Mesendoderm (in vitro differentiated cells): ENCODE measurements at places on chromosomes 1 and 21.

GRCh38 chr21:41593051-41593759, 85.2 kb upstream of the TMPRSS2 start:
- DNase-seq, result peak; percentile 33

DNA sequence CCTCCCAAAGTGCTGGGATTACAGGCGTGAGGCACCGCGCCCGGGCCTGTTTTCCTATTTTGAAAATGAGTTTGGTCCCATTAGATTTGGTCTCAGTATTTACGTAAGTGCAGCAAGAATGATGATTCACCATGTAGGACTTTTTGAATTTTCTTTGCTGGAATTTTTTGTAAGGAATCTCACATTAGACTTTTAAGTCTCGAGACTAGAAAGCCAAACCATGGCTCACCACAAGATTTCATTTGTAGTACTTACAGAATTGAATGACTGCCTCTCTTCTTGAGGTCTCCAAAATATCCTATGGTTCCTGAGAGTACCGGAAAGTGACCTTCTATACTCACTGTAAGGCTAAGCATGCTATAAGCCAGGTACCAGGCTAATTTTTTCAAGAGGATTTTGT, 325 bp downstream of the OR14A2 start:
- no peak for DNase-seq

GRCh38 chr21:38768471-38769063, 37.2 kb upstream of the ETS2 start:
- no peak for DNase-seq

GRCh38 chr21:17427831-17428483, 84.9 kb upstream of the CXADR start:
- DNase-seq, result no peak

- DNase-seq, result peak; percentile 90
Measured at GRCh38 chr1:18913065-18913835, 10.9 kb upstream of the ALDH4A1 start.
